ENCODE measurements at places on chromosomes 12 and 14.

GRCh38 chr12:19515179-19515578 lies 75.9 kb downstream of the AEBP2 start:
- DNase-seq = no peak

DNA sequence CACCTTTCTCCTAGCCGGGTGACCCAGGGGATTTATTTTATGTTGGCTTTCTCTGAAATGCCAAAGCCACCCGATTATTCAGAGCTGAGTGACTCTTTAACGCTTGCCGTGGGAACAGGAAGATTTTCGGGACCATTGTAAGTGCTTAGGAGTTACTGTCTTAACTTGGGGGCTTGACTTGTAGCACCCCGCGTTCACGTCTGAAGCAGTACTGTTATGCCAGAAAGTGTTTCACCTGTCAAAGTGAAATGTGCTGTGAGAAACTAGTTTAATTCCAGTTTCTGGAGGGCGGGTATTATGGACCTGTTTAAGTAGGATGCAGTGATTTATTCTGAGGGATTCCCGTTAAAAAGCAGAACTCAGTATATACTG lies 218 bp downstream of the LYSET start:
- DNase-seq = no peak

GRCh38 chr12:119068129-119068856 lies 87.0 kb downstream of the SRRM4 start:
- DNase-seq = no peak

- DNase-seq = no peak
Observed at GRCh38 chr14:52735921-52736489, 6.0 kb downstream of the STYX start.

DNA sequence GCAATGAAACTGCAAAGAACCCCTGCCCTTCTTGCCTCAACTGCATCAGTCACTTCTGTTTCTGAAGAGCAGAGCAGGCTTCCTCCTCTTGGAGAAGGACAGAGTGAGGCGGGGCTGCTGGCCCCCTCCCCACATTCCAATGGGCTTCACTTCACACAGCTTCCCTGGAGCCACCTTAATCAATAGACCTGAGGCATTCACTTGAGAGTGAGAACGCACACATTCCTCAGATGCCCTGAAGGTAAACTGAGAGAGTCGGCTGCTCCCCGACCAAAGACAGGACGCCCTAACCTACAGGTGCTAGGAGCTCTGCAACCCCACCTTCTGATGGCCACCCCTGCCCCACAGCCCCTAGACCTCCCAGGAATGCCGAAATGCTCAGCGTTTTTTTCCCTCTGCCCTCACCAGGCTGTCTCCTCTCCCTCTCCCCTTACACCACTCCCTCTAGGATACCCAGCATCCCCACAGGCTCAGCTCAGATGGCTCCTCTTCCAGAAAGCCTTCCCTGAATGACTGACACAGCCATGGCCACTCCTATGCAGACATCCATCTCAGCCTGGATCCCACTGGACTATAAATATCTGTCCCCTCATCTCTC lies 31.1 kb downstream of the SYNE3 start:
- DNase-seq = no peak

- DNase-seq = no peak
Observed at GRCh38 chr14:90722590-90722989, 93.6 kb downstream of the TTC7B start.

- DNase-seq = peak; percentile 73
Observed at GRCh38 chr14:65229748-65230728, 127.7 kb upstream of the MAX start.

- DNase-seq = no peak
Observed at GRCh38 chr14:20612403-20612802, 21.2 kb upstream of the RNASE12 start.

DNA sequence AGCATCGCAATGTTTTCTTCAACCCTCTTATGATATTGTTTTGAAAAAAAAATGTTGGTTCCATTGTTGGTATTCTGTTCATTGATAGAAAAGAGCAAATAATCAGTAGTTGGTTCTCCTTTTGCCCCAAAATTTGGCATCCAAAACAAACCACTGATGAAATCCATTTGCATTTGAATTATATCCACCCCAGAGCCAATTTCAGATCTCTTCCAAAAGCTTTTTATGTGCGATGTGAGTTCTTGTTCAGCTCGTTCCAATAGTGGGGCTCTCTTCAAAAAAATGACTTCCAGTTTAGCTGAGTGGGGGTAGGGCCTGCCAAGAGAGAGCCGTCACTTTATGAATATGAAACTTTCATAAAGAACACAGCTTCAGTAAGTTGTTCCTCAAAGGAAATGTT lies 130.7 kb downstream of the DIO2 start:
- DNase-seq = no peak

DNA sequence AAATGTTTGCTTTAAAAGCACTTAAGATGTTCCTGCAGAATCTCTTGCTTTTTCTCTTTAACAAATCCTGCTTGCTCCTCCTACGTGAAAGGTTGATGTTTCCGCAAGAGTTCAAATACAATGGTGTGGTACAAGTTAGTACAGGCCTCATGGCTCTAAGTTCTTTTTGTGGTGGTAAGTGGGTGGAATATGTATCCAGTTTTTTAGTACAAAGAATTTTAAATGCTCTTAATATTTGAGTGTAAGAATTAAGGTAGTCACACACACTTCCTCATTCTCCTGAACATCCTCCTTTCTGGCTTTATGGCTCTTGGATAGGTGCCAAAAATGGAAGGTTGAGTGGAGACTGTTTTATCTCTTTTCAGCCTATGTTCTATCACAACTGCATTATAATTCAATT lies 1.8 kb downstream of the OTOGL start:
- DNase-seq = no peak

GRCh38 chr12:18296909-18297280 lies 35.6 kb downstream of the PIK3C2G start:
- no peak for DNase-seq

GRCh38 chr14:76866456-76866855 lies 40.2 kb downstream of the LRRC74A start:
- no peak for DNase-seq

Measured in heart left ventricle (tissue), 16 donors.